ENCODE measurements at places on chromosomes 2 and 18.

GRCh38 chr2:12036640-12036983 lies 290.2 kb downstream of the LPIN1 start:
- no peaks in the 10 kb centered on the region for H3K36me3 ChIP-seq
- H3K4me1 ChIP-seq = no peaks in the 10 kb centered on the region
- peaks cover 9% of the 10 kb centered on the region for H3K27me3 ChIP-seq
- no peak for DNase-seq

- no peak overlapping the region for H3K4me3 ChIP-seq
- H3K27ac ChIP-seq = no peak overlapping the region
- H3K4me1 ChIP-seq = no peaks in the 10 kb centered on the region
- H3K27me3 ChIP-seq = peaks cover 10% of the 10 kb centered on the region
- peak; percentile 27 for DNase-seq
Measured at GRCh38 chr2:85215081-85215447, 81.9 kb downstream of the TCF7L1 start.

GRCh38 chr2:33372940-33373553 lies 103.4 kb upstream of the RASGRP3 start:
- no peaks in the 10 kb centered on the region for H3K36me3 ChIP-seq
- H3K4me3 ChIP-seq = no peak overlapping the region
- peak; percentile 45 for DNase-seq

DNA sequence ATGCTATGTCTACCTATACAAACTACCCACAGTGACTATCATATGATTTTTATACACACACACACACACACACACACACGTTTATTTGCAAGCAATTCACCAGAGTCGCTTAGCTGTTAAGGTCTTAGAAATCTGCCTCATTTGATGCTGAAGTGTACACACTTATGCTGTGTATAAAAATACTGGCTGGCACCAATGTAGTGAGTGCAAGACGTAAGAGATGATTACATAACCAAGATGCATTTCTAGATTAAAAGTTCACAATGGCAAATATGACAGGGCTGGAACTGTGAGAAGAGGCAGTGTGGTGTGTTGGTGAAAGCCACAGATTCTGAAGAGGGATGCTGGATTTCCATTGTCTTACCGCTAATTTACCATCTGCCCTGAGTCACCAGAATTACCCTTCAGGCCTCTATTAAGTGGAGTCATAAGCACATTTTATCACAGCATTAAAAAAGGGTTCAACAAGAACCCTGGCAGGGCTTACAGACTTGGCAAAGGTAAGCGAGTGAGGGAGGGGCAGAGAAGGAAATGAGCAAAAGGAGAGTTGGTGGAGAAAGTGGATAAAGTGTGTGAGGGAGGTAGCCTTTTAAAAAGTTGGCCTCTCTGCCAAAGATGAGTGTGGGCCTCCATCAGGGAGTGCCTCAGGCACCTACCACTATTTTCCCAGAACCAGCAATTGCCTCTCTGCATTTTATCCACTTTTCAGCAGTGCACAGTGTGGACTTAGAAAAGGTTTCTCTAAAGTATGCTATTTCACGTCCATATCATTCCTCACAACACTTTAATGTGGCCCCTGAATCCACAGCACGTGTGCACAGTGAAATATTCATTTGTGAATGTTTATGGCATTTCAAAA lies 21.5 kb downstream of the MEIS1 start:
- no peak overlapping the region for H3K4me3 ChIP-seq
- no peaks in the 10 kb centered on the region for H3K27me3 ChIP-seq
- no peak overlapping the region for H3K27ac ChIP-seq
- H3K4me1 ChIP-seq = no peaks in the 10 kb centered on the region
- H3K36me3 ChIP-seq = no peaks in the 10 kb centered on the region

- no peak for DNase-seq
- H3K4me1 ChIP-seq = peaks cover 14% of the 10 kb centered on the region
- H3K36me3 ChIP-seq = peaks cover 45% of the 10 kb centered on the region
- H3K27ac ChIP-seq = no peak overlapping the region
Measured at GRCh38 chr18:45901654-45902210, 65.4 kb downstream of the EPG5 start.
